ENCODE measurements at places on chromosomes 7 and 10.
A peak's percentile ranks its signal among the peaks of the same experiment; 100 is the strongest.

DNA sequence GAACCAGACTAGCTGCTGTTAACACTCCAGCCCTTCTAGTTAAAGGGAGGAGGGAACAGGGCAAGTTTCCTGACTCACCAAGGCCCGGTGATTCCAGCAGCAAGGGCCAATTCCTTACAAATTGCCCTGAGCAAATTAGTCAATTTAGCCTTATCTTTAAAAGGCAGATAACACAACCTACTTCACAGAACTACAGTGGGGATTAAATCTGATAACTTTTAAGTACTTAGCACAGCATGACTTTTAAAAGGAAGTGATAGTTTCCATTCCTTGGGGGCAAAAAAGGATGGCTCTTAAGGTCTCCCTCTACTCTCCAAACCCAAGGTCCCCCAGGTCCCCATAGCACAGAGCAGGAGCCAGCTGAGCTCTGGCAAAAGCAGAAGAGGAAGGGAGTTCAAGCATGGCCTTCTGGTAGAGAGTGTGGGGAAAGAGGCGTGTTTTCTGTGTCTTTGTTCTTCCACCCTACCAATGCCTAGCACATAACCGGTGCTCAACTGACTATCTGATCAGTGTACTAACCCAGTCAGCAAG is 4.0 kb downstream of the CDCA7L start:
- no peak for DNase-seq

DNA sequence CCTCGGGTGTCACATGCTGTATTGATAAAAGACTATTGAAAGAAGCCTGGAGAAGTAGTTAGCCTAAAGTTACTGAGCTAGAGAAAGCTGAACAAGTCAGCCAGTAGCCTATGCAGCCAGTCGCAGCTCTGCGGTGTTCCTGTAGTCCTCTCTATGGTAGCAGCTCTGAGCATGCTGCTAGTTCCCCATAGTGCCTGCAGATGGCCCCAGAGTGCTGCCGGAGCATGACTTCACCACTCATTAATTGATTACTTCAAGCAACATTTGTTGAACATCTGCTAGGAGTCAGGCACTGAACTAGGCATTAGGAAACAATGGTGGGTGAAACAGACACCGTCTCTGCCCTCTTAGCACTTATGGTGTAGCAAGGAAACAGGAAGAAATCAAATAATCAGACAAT is 422.7 kb downstream of the SORCS3 start:
- peak; percentile 65 for DNase-seq

DNA sequence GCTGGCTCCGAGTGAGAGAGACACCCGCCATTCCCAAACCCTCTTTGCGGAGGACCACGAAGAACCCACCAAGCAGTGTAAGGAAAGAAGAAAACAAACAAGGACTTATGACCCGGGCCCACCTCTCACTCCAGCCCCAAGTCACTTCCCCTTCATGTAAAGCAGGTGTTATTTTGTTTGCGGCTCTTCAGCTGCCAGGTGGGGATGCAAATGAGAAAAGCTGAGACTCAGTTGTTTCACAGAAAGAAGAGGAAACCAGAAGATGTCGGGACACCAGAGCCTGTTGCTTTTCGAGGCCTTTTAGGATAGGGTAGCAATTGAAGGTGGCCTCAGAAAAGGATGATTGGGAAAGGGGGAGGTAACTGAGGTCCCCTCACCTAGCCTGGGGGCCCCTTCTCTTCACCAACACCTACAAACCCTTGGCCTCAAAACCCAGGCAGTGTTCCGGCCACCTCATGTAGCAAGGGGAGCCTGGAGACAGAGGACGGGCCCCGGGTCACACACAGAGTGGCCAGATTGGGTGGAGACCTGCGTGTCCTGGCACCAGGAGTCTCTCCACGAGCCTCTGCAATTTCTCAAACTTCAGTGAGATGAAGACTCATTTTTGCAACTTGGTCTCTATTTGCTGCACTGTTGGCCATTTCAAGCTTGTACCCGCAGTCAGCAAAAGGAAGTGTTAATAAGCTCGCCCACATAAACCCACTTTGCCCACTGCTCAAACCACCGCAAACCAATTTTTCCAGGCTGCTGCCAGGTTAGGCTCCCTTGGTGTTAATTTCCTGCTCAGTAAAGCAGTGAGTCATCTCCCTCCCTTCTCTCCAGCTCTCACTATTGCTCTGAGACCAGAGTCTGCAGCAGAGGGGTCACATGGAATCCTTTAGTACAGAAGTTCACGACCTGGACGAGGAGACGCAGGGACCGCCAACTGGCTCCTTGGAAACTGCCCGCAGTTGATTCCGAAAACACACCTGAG is 45.5 kb downstream of the AOC1 start:
- no peak for DNase-seq

DNA sequence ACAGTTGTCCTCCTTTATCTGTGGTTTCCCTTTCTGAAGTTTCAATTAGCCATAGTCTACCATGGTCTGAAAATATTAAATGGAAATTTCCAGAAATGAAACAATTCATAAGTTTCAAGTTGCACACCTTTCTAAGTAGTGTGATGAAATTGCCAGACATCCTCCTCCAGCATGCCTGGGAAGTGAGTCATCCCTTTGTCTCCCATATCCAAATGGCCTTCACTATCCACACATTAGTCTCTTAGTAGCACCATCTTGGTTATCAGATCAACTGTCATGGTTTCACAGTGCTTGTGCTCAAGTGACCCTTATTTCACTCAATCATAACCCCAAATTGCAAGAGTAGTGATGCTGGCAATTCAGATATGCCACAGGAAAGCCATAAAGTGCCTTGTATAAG is 83.4 kb upstream of the PPP1R9A start:
- peak; percentile 88 for DNase-seq

DNA sequence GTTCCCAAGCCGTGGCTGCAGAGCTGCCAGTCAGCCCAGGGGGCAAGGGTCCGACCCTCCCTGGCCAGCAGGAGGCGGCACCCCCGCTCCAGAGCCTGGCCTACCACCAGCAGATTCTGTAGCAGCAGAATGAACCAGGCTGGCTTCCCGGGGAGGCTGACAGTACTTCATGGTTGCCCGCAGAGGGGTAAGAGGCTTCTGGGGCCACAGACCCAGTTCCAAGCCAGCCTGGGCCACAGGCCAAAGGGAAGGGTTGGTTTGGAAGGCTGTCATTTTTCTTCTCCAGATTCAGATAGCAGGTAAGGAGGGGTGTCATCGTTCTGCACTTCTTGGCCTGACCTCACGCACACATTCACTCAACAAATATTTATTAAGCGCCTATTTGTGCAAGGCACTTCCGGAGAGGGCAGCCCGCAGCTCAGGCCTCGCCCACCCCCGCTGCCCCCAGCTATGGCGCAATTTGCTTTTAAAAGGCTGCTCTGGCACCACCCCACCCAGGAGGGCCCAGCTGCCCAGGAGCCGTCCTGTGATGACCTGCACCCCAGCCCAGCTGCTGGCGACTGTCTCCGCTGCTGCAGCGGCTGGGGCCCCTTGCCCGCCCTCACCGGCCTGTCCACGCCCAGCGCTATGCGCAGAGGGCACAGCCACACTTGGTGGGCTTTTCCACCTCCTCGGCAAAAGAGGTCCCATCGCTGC is 168.5 kb downstream of the LCOR start:
- DNase-seq = no peak

DNA sequence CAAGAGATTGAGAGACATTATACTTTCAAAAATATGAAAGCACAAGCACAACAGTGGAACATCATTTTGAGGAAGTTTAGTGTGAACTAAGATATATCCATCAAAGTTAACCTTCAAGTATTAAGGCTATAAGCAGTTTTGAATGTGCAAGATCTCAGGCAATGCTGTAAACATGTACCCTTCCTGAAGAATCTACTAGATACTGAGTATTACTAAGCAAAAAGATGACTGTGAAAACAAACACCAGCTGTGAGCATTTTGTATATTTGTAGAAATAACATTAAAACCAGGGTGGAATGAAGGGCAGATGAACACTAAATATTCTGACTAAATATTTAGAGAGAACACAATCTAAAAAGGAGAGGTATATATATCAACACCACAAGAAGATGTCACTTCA is 41.3 kb upstream of the ADRA2A start:
- no peak for DNase-seq

DNA sequence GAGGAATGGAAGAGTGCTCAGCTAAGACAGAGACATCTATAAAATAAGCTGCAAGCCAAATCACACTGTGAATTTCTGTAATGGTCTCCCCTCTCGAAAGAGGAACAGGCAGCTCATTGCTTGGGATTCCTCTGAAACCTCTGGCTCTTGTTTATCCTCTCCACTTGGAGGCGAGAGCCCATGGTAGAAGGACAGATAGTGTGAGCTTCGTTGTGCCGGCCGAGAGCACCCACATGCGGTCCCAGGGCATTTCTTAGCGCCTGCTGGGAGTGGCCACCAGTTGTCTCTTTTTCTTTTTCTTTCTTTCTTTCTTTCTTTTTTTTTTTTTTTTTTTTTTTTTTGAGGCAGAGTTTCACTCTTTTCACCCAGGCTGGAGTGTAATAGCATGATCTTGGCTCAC is 26.2 kb downstream of the CNPY1 start:
- no peak for DNase-seq

DNA sequence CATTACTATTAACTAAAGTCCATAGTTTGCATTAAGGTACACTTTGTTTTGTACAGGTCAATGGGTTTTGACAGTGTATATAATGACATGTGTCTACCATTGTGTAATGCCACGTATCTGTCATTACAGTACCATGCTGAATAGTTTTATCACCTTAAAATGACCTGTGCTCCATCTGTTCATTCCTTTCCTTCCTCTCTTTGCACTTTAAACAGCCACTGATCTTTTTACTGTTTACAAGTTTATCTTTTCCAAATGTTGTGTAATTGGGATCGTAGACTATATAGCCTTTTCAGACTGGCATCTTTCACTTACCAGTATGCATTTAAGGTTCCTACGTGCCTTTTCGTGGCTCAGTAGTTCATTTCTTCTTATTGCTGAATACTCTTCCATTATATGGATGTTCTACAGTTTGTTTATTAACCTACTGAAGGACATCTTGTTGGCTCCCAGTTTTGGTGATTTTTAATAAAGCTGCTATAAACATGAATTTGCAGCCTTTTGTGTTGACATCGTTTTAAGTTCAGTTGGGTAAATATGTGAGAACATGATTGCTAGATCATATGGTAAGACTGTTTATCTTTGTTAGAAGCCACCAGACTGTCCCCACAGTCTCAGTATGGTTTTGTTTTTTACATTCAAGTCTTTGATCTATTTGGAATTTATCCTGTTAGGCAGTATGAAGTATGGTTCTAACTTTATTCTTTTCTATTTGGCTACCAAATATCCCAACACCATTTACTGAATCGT is 24.7 kb downstream of the STAM start:
- DNase-seq = no peak

DNA sequence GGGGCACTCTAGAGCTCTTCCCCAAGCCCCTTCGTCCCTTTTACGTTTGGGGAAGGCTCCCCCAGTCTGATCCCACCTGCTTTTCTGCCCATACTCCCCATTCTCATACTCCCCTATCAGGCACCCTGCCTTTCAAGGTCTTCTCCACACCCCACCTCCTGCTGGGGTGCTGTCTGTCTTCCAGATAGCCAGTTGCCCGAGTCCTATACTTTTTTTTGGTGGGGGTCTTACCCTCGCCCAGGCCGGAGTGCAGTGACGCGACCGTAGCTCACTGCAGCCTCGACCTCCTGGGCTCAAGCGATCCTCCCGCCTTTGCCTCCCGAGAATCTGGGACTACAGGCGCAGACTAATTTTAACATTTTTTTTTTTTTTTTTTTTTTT is 775 bp upstream of the ABHD11 start:
- no peak for DNase-seq

- no peak for DNase-seq
Observed at GRCh38 chr10:29522918-29523317, 111.9 kb downstream of the SVIL start.

DNA sequence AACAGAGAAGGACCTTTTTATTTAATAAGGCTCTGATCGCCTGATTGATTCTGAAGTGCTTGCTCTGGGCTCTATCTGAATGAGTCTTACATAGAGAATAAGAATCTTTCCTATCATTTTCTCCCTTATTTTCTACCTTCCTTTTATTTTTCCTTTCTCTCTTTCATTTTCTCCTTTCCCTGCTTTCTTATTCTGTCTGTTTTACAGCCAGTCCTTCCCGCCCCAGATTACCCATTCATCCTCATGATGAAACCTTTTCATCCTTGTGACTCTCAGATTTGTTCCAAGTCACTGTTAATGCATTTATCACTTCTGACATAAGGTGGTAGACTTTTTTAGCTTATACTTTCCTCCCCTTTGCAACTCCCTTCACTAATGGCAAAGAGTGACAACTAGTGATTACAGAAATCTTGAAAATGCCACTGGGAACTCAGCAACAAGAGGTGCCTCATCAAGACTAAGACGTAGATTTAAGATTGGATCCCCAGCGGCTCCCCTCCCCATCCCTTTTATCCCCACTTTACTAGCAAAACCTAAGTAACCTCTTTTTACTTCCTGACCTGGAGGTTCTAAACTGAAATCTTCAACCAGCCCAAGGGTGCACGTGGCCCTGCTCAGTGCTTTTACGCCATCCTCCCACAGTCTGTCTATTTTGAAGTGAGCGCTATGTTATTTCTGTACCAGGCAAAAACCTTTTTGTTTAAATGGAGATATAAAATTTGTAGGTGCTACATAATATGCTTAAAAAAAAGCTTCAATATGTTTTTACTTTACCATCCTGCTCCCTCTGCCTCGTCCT is 179.8 kb downstream of the DYNC1I1 start:
- no peak for DNase-seq

- DNase-seq = no peak
Observed at GRCh38 chr7:56287429-56288138, 171.4 kb upstream of the NUPR2 start.

- DNase-seq = no peak
Observed at GRCh38 chr7:66050337-66050957, 25.2 kb upstream of the ASL start.

DNA sequence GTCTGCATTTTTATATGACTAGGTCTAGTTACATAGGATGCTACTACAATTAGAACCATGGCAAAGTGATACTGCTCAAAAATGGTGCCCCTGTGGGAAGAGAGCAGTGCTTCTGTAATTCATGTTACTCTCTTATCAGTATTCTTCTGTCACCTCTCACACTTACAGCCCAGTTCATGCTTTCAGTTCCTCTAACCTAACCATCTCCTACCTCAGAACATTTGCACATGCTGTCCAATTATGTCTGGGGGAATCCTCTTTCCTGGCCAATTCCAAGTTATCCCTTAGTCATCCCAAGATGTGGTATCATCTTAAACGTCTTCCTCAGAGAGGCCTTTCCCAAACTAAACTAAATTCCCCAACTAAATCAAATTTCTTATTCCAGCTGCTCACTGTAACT is 190.2 kb downstream of the RELN start:
- DNase-seq = no peak

- no peak for DNase-seq
Observed at GRCh38 chr7:86454753-86455152, 189.0 kb upstream of the GRM3 start.

- DNase-seq = no peak
Observed at GRCh38 chr7:18901351-18901750, 216.1 kb downstream of the TWIST1 start.

GRCh38 chr10:34731885-34732701 is 83.0 kb downstream of the PARD3 start:
- DNase-seq = peak; percentile 83

DNA sequence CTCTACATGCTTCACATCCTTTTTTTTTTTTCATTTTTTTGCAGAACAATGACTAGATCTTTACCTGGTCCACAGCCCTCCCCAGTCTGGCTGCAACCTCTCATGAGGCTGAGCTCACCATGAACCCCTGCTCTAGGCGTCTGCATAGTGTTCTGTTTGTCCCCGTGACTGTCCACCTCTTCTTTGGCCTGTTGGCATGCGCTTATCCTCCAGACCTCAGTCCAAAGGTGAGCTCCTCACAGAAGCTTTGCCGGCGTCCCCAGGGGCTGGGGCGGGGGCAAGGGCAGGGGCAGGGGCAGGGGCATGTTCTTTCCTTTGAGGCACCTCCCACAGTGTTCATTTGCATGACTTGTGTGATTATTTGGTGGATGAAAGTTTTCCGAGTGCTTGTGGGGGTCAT is 218.4 kb upstream of the ZNF32 start:
- DNase-seq = no peak
